ENCODE measurements at places on chromosomes 1 and 21. TPM values are rescaled to one million over a fixed set of nuclear protein-coding genes. Genes with fewer than 3 reads are reported as not detected.

MROH9 gene
- total RNA-seq, result not detected

DNA sequence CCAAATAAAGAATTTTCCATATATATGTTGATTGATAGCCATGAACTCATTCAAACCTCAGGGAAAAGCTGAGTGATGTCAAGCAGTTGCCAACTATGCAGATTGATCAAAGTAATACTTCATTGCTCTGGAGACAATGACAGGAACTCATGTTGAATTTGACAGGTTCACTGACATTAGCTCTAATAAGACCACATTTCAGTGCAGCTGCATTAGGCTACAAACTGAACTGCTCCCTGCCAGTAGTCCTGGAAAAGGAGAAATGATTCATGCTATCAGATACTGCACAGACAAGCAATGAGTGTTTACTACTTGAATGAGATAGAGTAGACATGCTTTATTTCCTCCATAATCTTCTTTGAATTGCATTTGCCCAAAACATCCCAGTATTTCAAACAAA lies 948.4 kb downstream of the MRPL39 start:
- DNase-seq, result no peak
- H3K36me3 ChIP-seq, result no peaks in the 10 kb centered on the region
- no peaks in the 10 kb centered on the region for H3K4me1 ChIP-seq
- no peak overlapping the region for H3K4me3 ChIP-seq
- no peaks in the 10 kb centered on the region for H3K27me3 ChIP-seq

GRCh38 chr1:87218618-87219017 lies 110.1 kb upstream of the LMO4 start:
- no peak overlapping the region for H3K27ac ChIP-seq
- H3K4me3 ChIP-seq, result no peak overlapping the region
- no peak for DNase-seq
- no peaks in the 10 kb centered on the region for H3K36me3 ChIP-seq
- H3K27me3 ChIP-seq, result no peaks in the 10 kb centered on the region
- H3K4me1 ChIP-seq, result no peaks in the 10 kb centered on the region

AGMAT gene
- total RNA-seq, result 6.2 TPM

Data from kidney (tissue), 22 donors.